ENCODE measurements at places on chromosomes 6 and 20.

- no peak for DNase-seq
Observed at GRCh38 chr6:5584078-5584482, 322.8 kb downstream of the FARS2 start.

DNA sequence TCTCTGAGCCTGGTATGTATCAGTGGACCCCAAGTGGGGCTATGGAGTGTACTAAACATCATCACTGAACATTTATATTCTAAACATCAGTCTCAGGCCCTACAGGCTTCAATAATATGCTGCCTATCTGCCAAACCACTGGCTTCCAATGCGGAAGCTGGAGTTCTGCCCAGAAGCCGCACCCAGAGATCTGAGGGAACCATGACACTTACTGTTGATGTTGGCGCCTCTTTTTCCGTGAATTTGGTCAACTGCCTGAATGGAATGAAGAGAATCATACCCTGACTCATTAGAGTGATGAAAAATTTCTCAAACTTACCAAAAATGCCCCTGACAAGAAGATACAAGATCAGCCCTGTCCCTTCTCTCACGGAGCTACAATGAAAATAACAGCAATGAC is 66.2 kb downstream of the SLC22A23 start:
- DNase-seq: no peak

GRCh38 chr6:21033575-21034026 is 499.3 kb downstream of the CDKAL1 start:
- no peak for DNase-seq

DNA sequence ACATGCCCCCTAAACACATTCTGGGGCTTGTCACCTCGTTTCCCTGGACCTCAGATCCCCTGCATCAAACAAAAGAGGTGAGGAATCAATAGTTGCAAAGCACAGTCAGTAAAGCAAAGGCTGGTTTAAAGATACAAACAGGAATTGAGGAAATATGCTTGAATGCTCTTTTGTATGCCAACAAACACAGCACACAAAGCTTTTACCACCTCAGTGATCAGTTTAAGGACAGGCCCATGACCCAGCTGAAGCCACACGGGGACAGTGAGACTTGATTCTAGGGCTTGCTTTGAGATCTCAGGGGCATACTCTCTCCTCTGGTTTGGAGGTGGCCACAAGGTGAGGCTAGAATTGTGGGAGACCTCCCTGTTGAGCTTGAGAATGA is 182.9 kb upstream of the CST7 start:
- DNase-seq: no peak

GRCh38 chr20:32743237-32744112 is at the start of gene COMMD7:
Gene COMMD7 (minus strand): TSS chr20:32743467. CDS start chr20:32743391, 76 bp downstream.
- DNase-seq: peak; percentile 30

DNA sequence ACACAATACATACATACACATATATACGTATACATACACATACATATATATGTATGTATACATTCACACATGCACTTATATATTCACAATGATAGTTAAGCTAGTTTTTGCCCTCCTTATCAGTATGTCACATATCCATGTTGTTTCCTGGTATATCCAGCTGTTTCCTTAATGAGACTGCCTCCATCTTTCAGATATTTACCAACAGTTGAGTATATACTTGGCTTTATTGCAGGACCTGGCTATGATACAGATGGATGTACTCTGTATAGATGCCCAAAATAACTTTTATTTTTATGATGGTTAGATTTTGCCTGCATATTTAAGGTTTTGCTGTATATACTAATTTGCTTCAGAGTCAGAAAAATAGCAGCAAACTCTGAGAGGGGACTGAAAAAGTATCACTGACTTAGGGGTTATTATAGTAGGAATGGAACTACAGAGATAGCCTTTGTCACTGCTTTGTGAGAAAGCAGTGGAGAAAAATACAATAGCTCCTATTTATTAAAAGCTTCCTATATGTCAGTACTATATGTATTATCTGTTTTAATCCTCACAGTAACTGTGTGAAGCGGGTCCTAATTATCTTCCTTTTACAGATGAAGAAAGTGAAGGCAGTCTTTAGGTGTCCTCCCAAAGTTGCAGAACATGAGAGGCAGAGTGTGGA is 35.5 kb downstream of the CARMIL1 start:
- DNase-seq: no peak

DNA sequence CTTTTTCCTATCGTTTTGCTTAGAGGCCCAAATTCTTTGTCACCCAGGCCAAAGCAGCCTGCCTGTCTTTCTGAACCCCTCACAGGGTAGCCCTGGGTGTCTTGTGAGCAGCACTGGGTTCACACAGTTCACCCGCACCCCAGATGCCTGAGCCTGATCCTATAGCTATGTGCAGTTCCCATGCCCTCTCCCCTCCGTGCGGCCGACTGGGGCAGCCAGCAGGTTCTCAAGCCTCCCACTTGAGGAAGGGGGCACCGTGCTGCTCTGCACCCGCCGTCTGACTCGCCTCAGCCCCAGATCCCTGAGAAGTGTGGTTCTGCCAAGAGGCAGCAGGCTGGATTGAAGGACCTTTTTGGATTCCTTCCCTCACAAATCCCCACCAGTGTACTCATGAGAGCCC is 89.0 kb downstream of the PSMB1 start:
- DNase-seq: no peak

- no peak for DNase-seq
Observed at GRCh38 chr6:29943053-29943966, 978 bp downstream of the HLA-A start.

- no peak for DNase-seq
Observed at GRCh38 chr20:32052778-32053362, 828 bp downstream of the HCK start.

GRCh38 chr20:6469695-6470094 is 297.8 kb upstream of the BMP2 start:
- DNase-seq: no peak
